ENCODE measurements at places on chromosomes 1 and 21. TPM values are rescaled to one million over a fixed set of nuclear protein-coding genes. Genes with fewer than 3 reads are reported as not detected.

Gene AMY2A
- total RNA-seq: not detected

Gene RNPC3
- total RNA-seq: 19.1 TPM

Gene C8A
- total RNA-seq: not detected

DNA sequence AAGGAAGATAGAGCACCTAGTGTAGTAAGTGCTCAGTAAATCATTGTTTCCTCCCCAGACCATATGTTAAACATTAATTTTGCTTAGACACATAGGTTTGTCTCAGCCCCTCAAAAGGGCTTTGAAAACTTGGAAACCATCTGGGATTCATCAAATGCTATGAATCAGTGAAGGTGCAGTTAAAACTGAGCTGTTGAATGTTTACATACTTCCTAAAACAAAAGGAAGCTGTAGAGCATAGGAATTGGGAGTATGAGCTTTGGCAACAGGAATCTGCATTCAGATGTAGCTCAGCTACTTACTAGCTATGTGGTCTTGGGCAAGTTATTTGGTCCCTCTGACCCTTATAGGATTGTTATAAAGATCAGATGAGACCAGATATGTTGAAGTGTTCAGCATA is 18.7 kb upstream of the PODN start:
- no peak for DNase-seq

Gene RUSC1
- 42.2 TPM for total RNA-seq

All from lower leg skin (tissue), 4 donors.